ENCODE measurements at places on chromosomes 7 and 10.
A peak's percentile ranks its signal among the peaks of the same experiment; 100 is the strongest.

GRCh38 chr7:43260980-43261878 lies 148.8 kb downstream of the HECW1 start:
- peak; percentile 83 for DNase-seq

GRCh38 chr10:87974769-87975168 lies 111.3 kb downstream of the PTEN start:
- DNase-seq = no peak

GRCh38 chr7:124914298-124914697 lies 15.3 kb downstream of the POT1 start:
- DNase-seq = no peak

DNA sequence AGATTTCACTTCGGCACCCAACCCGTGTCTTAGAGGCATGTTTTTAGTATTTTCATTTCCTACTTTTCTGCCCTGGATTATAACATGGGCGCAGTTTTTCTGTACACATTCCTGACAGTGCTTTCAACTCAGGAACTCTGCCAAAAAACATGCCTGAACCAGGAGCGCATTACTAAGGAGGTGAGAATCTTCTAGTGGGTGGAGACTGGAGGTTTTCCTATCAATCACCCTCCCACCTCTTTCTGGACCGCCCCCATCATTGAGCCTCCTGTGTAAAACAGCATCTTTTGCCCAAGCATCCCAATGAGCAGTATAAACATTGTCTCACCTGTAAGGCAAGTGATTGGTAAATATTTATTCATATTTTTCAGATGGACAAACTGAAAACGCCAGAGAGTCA lies 53.2 kb downstream of the STK17A start:
- DNase-seq = no peak

DNA sequence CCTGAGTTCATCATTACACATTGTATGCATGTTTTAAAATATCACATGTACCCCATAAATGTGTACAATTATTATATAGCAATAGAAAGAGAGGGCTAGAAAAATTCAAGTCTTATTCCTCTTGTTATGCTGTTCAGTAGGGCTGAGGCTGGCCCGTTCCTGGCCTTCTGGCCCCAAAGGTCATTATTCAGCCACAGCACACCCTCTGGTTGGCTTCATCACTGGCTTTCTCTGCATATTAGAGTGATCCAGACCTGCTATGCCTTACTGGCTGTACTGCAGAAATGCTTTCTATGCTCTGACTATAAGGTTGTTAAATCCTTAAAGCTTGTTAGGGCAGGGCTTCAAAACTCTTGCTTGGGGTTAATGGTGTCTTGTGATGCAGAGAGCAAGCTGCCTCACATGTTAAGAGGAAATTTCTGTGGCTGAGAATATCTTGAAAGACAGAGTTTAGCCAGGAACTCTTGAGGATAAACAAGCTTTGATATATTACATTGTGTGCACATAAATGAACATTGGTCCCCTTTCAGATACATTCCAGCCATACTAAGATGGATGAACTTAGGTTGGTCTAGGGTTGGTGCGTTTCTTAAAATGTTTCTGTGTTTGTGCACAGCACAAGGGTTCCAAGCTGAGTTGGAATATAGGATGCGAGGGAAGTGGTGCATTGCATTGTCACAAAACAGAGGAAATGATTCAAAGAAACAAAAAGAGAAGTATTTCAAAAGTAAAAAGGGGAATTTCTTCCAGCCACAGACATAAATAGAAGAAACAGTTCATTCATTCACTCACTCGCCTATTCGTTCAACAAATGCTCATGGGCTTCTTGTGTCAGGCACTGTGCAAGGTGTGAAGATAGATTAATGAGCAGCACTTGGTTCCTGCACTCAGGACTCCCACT lies 61.6 kb upstream of the WDR11 start:
- no peak for DNase-seq

DNA sequence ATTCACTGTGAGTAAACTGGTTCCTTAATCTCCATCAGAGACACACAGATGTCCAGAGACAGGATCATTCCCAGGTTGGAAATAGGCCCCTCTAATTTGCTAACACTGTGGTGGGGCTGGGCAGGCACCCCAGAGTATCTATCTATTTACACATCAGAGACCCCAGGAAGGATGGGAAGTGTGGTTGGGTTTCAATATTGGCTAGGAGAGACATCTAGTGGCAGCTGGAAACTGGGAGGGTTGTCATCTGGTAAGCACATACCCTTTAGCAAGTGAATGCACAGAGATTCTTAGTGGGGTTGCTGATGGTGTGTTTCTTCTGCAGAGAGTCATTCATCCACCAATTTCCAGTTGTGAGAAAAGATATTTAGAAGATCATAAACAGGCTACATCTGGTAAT lies 36.0 kb upstream of the NRG3 start:
- no peak for DNase-seq

All from NCI-H460 (cell line).